Right cardiac atrium (tissue), 5 donors: ENCODE measurements at places on chromosomes 4 and X. TPM values are rescaled to one million over a fixed set of nuclear protein-coding genes. Genes with fewer than 3 reads are reported as not detected.

- peak; percentile 70 for DNase-seq
Observed at GRCh38 chr4:173333658-173334084, 487 bp downstream of the HMGB2 start.

- peak; percentile 53 for DNase-seq
Observed at GRCh38 chrX:56233100-56233499, 944 bp downstream of the KLF8 start.

DNA sequence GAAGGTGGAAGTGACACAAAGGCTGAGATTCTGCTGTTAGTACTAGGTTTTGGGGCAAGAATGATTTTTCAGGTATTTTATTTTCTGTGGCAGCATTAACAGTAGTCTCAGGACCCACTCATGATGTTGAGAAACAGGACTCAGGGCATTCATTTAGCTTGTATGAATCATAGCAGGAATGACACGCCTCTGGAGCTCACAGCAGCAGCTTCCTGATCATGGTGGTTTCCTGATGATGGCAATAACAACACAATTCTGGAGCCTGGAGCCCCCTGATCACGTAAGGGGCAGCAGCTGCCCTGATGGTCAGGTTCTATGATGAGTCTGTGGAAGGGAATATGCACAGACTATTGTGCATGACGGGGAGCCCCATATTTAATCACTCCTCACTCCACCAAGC, 47.0 kb downstream of the TASL start:
- no peak for DNase-seq

GRCh38 chrX:123108513-123109427, 75.3 kb upstream of the GRIA3 start:
- no peak for DNase-seq

GRCh38 chr4:71270901-71271300, 67.9 kb upstream of the SLC4A4 start:
- no peak for DNase-seq

- no peak for DNase-seq
Observed at GRCh38 chr4:90982813-90983212, 855.6 kb downstream of the CCSER1 start.

- no peak for DNase-seq
Observed at GRCh38 chrX:54291758-54292157, 66.1 kb downstream of the WNK3 start.

DNA sequence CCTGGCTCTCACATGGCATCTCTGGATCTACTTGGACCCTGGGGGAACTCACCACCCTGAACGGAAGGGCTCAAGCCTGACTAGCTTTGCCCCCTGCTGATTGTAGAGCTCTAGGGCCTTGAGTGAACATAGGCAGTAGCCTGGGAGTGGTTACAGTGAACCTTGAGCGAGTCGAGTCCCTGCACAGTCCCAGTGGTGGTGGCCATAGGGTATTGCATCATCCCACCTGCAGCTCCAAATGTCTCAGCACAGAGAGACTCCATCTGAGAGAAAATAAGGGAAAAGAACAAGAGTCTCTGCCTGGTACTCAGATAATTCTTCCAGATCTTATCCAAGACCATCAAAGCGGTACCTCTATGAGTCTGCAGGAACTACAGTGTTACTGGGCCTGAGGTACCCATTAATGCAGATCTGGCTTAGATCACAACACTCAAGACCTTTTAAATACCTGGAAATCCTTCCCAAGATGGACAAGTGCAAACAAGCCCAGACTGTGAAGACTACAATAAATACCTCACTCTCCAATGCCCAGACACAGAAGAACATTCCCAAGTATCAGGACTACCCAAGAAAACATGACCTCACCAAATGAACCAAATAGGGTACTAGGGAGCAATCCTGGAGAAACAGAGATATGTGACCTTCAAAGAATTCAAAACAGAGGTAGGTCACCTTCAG, 167.5 kb upstream of the TET2 start:
- no peak for DNase-seq

DNA sequence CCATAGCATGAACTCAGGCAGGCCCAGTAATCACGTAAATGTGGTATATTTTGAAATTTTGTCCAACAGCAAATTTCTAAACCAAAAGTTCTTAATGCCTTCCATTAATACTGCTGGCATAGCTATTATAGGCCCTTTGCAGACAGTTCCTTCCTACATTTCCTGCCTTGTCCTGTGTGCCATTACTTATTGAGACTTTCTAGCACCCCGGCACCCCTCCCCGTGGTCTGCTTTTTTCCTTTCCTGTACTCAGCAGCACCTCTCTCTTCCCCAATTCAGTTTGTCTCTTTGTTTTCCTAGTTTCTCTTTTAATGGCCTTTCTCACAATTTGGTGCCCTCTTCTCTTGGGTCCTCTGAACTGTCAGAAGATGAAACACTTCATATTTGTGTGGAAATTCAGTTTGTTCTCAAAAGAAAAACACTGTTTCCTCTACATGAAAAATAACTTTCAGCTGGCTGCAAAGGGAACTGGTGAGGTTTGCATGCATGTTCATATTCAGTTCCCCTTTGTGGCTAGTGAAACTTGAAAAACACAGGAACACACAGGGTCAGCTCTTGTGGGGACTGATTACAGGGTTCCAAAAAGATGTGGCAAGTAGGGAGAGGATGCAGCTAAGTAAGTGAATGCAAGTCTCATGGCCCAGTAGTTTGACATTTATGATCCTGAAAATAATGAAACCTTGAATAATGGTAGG, 17.1 kb downstream of the GPR34 start:
- DNase-seq: no peak

GRCh38 chr4:110155654-110156053, 42.8 kb downstream of the ELOVL6 start:
- no peak for DNase-seq

DNA sequence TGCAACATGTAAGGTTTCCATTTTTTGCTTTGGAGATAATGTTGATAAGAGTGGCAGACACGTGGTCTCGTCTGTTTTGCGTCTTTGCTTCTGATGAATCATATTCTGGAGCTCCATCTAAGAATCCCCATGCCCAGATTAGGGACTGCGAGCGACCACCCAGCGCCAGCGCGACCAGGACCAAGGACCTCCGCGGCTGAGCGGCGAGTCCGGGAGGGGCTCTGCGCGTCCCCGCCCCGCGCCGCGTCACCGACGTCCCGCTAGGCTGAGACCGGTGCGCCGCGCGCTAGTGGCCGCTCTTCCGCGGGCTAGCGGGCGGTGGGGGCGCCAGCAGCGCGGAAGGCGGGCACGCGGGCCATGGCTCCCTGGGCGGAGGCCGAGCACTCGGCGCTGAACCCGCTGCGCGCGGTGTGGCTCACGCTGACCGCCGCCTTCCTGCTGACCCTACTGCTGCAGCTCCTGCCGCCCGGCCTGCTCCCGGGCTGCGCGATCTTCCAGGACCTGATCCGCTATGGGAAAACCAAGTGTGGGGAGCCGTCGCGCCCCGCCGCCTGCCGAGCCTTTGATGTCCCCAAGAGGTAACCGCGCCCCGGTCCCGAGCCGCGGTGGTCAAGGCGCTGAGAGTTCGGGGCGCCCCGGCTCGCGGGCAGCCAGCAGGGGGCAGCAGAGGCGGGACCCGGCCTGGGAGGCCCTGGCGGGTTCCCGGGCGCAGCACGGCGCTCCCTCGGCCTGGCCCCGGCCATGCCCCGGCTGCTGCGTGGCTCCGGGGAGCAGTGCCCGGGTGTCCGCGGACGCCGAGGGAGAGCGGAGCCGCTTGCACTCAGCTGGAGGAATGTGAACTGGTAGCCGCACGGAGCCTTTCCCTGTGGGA, at the start of gene SRD5A3:
SRD5A3 (plus strand) TSS at position 263 of the 871 bp plus-strand sequence; CDS start at position 358, 95 bp downstream.
- peak; percentile 87 for DNase-seq

DNA sequence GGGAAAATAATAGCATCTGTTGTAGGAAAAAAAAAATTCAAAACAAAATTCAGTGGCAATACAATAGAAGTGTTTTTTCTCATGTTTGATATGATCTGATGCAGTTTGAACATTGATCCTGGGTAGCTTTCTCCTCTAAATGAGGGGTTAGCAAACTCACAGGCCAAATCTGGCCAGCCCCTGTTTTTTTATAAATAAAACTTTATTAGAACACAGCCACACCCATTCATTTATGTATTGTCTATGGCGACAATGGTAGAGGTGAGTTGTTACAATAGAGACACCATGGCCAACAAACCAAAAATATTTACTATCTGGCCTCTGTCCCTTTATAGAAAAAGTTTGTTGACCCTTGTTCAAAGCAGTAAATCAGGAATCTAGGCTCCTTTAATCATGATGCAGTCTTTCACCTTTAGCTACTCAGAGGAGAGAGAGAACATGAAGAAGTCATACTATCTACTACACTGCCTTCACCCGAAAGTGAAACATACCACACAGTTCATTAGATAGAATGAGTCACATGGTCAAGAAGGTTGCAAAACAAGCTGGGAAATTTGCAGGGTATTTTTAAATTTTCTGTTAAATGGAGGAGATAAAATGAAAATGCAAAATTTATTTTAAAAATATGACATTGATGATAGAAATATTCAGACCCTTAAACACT, 186.6 kb upstream of the MAOA start:
- no peak for DNase-seq

DNA sequence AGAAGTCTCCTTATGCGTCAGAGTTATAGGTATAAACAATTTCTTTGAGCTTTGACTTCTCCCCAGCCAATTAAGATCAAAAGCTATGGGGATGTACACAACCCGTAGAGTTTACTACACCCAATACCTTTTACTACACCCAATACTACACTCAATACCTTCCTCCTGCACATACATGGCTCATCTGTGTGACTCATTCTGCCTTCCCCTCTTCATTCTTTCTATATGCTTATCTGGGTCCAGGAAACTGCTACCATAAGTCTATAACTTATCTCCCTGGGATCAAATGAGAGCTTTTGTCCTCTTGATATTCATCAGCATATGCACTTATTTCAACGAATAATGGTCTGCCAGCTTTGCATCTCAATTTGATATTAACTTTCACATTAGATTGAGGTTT, 28.2 kb downstream of the ANKRD50 start:
- no peak for DNase-seq

DNA sequence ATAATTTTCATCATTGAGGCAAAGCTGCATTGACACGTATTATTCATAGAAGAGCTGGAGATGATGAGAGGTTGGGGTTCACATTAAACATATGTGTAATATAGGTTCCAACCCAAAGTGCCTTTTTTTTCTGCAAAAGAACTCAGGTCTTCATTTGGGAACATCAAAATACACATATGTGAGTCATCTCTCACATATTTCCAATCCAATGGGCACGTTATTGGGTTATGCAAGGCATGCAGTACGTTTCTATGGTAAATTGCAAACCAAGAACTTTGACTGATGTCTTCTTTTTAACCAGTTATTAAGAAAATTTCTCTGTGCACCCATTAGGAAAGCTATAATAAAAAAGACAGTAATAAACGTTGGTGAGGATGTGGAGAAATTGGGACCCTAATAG, 150.3 kb upstream of the FAM9B start:
- DNase-seq: no peak

- DNase-seq: no peak
Observed at GRCh38 chrX:10564484-10564883, 55.9 kb downstream of the MID1 start.

- no peak for DNase-seq
Observed at GRCh38 chrX:134764202-134764785, 106.0 kb upstream of the PLAC1 start.

DNA sequence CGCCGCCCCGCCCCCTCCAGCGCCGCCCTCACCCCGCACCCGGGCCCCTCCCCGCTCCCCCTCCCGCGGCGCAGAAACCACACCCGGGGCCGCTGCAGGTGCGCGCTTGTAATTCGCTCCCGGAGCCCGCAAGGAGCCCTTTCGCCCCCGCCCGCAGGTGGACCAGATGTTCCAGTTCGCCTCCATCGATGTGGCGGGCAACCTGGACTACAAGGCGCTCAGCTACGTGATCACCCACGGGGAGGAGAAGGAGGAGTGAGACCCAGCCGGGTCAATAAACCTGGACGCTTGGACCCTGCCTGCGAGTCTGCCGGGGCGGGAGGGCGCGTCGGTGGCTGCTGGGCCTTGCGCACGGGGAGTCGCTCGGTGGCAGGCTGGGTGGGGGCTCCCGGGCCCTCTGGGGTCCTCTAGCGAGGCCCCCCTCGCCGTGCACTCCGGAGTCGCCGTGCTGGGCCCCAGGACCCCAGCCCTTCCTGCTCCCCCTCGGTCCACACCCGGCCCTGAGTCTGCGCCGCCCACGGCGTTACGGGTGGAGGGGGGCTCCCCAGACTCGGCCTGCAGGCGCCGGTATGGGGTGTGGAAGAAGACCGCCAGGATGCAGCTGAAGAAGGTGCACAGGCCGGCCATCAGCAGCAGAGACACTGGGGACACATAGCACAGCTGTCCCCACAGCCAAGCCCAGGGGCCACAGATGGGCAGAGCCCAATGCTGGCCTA, 7.1 kb downstream of the SLC49A3 start:
- peak; percentile 74 for DNase-seq

GRCh38 chrX:150753357-150753756, 60.2 kb downstream of the MTMR1 start:
- DNase-seq: no peak

DNA sequence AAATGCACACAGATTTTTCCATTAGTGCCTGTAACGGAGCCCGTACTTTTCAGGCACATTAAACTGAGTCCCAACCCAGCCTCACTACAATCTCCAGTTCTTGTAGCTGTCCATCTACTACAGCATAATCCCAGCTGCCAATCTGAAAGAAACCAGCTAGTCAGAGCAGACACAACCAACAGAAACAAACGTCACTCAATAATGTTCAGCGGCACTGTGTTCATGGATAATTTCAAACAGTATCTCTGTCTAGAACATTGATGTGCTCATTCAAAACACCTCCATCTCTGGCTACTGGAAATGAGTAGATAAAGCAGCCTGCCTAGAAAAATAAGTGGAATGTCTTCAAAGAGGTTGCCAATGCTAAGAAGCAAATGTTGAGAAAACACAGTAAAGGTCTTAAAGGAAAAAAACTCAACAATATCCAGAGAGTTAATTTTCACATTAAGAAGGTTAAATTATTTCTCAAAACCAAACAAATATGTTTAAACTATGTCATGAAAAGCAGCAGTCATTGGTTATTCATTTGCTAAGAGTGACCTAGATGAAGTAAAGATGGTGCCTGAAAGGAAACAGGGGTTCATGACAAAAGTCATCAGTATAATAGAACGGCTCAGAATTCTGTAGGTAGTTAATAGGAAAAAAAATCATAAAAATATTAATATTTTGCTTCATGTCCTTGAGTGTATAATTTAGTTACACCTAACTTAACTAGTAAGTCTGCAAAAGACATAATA, 245.1 kb upstream of the MAB21L2 start:
- no peak for DNase-seq

The UGT2B10 gene
- total RNA-seq: not detected

The MAGEB16 gene
- total RNA-seq: not detected

The DMRTC1B gene
- not detected for total RNA-seq

The NBDY gene
- total RNA-seq: 32.9 TPM

The MANBA gene
- 27.5 TPM for total RNA-seq

The MAGIX gene
- total RNA-seq: 16.6 TPM

The CISD2 gene
- 18.3 TPM for total RNA-seq

The CITED1 gene
- total RNA-seq: not detected

The SOX3 gene
- total RNA-seq: not detected

The NLGN4X gene
- 6.7 TPM for total RNA-seq

The PDCL2 gene
- not detected for total RNA-seq

The CT45A2 gene
- total RNA-seq: not detected

The NEIL3 gene
- total RNA-seq: 0.38 TPM

The SNCA gene
- 13.2 TPM for total RNA-seq

The MTMR8 gene
- 0.58 TPM for total RNA-seq

The XK gene
- total RNA-seq: 6.5 TPM

The GPRASP3 gene
- total RNA-seq: 10.7 TPM

The TRAM1L1 gene
- total RNA-seq: 1.2 TPM

The NPNT gene
- total RNA-seq: 4.4 TPM

The FGFR3 gene
- total RNA-seq: 6.4 TPM

The HHIP gene
- total RNA-seq: 0.03 TPM

The BMX gene
- total RNA-seq: 12.0 TPM

The EFHC2 gene
- 9.5 TPM for total RNA-seq
